Cortex of kidney (tissue), 1 donor: ENCODE measurements at places on chromosomes 3 and 15.

GRCh38 chr3:110933821-110934426 lies 137.7 kb upstream of the NECTIN3 start:
- no peak for DNase-seq

GRCh38 chr3:52923963-52924362 lies 26.6 kb upstream of the STIMATE start:
- no peak for DNase-seq

GRCh38 chr15:81311752-81312464 lies 12.0 kb downstream of the STARD5 start:
- no peak for DNase-seq

DNA sequence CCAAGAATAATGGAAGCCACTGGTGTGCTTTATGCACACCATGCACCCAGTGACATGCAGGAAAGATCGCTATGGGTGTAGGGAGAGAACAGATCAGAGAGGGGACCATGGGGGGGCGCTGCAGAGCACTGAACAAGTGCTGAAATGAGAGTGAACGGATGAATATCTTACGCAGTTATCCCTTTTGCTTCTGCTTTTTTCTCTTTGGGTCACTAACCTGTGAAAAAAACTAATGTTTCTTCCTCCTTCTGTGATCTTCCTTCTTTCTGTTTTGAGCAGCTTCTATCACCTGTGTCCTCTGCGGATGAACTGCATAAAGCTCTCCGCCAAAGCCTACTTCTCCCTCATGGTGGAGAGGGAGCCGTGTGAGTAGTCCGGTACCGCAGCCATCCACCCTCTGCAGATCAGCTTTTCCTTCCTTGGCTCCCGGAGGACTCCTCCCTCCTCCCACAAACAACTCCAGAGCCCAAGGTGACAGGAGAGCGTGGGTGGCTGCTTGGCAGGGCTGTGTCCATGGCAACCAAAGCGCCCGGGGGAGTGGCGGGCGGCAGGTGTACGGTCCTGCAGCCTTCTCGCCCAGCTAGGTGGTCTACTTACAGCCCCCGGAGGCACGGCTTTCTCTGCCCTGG lies 106.2 kb downstream of the DGKG start:
- no peak for DNase-seq

- DNase-seq, result no peak
Measured at GRCh38 chr3:192957441-192958021, 39.9 kb upstream of the MB21D2 start.

DNA sequence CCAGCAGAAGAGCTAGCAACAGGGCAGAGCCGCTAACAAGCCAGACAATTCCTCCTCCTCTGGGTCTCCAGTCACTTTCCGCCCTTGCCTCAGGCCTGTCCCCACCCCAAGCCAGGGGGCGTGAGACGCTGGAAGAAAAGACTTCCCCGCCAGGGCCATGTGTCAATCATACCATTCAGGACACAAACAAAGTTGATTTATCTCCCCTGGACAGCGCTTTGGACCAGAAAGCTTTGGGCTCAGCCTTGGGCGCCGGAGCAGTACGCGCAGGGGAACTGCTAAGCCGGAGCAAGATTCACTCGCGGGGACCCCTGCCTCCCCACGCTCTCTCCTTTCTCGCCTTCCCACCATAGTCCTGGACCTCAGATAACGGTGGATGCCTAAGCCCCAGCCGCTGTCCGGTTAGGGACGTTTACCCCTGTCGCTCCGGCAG lies 479 bp downstream of the LRRC2 start:
- no peak for DNase-seq

GRCh38 chr15:22888120-22888859 lies 49.8 kb downstream of the NIPA2 start:
- DNase-seq, result no peak

DNA sequence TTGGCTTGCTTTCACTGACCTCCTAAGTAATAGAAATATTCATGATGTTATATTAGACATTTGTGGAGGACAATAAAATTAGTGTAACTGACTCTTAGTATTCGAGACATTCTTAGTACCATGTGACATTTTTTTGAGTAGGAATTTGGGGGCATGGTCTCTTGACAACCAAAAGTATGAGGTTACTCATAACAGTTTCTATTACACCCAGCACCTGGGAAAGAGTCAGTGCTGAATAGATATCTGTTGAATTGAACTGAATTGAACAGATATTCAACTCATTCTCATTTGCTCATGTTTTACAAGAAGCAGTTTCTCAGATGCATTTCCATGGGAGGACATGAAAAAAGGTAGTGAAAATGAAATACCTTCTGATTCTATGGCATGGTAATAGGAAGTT lies 84.4 kb downstream of the CMSS1 start:
- DNase-seq, result no peak

DNA sequence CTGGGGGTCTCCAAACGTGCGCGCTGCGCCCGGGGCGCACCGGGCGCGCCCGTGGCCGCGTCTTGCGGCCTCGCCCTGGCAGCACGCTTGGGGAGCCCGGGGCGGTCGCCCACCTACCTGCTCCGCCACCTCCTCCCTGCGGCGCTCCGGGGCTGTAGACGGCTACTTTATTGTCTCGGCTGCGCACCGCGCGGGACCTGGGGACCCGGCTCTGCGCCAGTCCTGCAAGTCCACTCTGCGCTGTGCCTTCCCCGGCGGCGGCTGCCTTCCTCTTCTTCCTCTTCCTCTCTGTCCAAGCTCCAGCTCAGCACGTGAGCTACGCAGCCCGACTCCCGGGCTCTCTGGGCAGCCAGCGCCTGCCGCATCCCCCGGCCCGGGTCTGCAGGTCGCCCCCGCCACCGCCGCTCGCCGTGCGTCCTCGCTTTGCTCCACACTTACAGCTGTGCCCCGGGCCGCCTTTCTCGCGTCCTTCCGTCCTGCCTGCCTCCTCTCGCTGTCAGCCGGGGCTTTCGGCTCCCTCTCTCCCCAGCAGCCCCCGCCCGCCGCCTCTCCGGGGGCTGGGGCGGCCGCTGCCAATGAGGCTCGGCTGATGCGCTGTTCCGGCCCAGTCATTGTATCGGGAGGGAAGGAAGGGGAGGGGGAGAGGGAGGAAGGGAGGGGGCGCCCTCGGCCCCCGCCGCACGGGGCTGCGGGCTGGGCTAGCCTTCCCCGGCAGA lies 156.4 kb upstream of the FRMD4B start:
- no peak for DNase-seq

- DNase-seq, result no peak
Measured at GRCh38 chr3:171284308-171285075, 175.7 kb downstream of the TNIK start.

GRCh38 chr15:50046159-50046558 lies 72.9 kb downstream of the ATP8B4 start:
- DNase-seq, result no peak

- DNase-seq, result no peak
Measured at GRCh38 chr3:142863930-142864920, 24.7 kb downstream of the PCOLCE2 start.

- no peak for DNase-seq
Measured at GRCh38 chr3:142148044-142148791, 1.1 kb downstream of the TFDP2 start.

- DNase-seq, result no peak
Measured at GRCh38 chr3:69420781-69421520, 35.1 kb upstream of the FRMD4B start.

GRCh38 chr15:57680021-57680420 lies 26.5 kb upstream of the POLR2M start:
- no peak for DNase-seq

- DNase-seq, result no peak
Measured at GRCh38 chr3:97822359-97822775, 556 bp downstream of the CRYBG3 start.

GRCh38 chr3:49661281-49661680 lies 12.9 kb upstream of the APEH start:
- no peak for DNase-seq

DNA sequence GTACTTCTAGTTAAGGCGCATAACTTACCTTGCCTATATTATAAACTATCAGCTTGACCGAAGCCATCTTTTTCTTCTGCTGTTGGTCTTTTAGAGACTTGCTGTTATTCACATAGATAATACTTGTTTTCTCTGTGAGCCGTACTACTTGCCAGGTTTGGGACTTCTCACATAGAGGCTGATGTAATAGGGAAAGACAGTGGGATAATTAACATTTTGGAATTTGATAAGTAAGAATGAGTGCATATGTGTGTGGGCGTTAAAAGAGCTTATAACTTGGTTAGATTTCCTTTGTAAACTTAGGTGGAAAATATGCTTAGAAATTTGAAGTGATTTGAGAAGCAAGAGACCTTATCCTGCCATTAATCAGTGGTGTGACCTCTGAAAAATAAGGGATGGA lies 47.8 kb downstream of the FNDC3B start:
- DNase-seq, result no peak

DNA sequence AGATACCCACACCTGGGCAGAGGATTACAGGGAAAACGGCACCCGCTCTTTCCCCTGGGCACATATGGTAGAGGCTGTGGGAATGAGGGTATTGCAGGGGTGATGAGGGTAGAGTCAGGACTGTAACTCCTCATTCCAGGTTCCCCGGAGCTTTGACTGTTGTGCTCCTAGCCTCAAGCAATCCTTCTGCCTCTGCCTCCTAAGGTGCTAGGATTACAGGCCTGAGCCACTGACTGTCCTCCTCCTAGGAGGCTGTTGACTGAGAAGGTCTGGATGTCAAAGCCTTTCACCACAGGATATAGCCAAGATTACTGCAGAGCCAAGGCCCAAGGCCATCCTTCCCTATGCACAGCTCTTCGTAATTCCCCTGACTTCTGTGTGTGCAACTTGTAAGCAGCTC lies 1.1 kb upstream of the MPI start:
- no peak for DNase-seq

- no peak for DNase-seq
Measured at GRCh38 chr15:98657721-98658120, 9.4 kb downstream of the IGF1R start.

GRCh38 chr3:165193366-165194254 lies 2.6 kb downstream of the SLITRK3 start:
- no peak for DNase-seq

- no peak for DNase-seq
Measured at GRCh38 chr15:83927704-83928391, 273.9 kb downstream of the ADAMTSL3 start.

DNA sequence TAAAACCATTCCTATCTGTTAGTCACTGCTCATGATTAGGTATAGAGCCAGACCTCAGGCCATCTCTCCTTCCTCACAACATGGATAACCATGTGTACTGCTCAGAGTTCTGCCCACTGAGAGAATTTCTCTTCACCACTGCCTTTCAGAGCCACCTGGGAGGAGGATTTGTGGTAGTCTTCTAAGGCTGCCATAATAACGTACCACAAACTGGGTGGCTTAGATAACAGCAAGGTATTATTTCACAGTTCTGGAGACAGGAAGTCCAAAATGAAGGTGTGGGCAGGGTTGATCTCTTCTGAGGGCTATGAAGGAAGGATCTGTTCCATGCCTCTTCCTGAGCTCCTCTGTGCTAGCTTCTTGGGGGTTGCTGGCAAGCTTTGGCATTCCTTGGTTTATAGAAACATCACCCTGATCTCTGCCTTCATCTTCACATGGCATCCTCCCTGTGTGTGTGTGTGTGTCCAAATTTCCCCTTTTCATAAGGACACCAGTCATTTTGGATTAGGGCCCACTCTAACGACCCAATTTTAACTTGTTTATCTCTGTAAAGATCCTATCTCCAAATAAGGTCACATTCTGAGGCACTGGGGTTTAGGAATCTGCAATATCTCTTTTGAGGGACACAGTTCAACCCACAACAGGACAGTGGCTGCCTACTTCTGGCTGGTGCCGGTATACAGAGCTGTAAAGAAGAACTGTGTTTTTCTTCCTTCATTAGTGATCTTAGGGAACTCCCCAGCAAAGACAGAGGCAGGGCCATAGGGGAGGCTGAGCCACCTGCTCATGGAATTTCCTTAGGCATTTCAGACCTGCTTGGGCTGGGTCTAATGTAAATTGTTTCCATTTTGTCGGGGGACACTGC lies 42.1 kb upstream of the NOX5 start:
- no peak for DNase-seq

DNA sequence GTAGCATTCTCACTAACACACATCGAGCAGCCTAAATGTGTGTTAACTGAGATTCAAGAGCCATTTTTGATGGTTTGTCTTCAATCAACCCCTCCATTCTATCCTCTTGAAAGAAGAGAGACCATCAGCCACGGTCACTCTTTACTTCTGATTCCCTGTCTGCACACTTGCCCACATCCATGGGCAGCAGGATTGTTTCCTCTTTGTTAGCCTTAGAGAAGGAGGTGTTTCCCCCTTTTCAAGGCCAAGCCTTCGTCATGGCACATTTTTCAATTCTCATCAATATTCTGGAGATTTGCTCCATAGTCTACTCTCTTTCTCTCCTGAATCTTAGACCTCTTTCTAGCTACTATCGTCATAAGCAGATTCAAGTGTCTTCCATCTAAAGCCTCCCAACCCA lies 522.4 kb upstream of the NAALADL2 start:
- DNase-seq, result no peak

DNA sequence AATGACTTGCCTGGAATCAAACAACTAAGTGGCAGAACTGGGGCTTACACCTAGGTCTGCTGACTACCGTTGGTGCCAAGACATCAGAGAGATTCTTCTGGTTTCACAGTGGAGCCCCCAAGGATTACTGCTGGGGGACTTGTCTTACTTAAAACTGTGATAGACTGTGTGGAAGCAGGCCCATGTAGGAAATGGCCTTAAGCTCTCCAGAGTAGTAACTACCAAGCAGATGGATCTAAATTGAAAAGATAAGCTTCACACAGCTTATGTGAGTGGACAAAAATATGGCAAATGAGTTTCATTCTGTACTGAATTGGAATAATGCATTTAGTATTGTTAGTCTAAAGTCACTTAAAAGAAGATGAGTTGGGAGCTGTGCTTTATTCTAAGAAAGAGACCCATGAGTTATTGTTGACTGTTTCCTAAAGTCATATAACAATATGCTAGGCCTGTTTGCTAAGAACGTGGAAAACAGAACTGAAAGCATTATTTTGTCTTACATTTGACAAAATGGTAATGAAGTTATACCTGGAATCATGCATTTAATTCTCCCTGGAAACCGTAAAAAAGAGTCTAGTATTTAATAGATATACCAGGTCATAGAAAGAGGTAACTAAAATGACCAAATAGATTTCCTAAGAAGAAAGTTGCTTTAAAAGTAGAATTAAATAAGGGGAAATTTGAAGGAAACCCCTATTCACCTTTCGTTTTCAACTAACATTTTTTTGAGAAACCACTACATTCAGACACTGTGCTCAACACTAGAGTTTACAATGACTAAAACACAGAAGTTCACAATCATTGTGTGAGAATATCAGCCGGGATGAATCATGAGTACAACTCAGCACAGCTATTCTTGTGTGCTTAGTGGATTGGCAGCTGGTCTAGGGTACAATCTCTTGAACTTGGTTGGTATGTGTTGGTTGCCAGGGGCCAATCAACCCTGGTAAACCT lies 13.0 kb upstream of the MAPK6 start:
- no peak for DNase-seq

- no peak for DNase-seq
Measured at GRCh38 chr3:151085889-151086483, 522 bp downstream of the MED12L start.

- DNase-seq, result no peak
Measured at GRCh38 chr15:66619152-66619903, 53.5 kb upstream of the LCTL start.
